ENCODE measurements at places on chromosomes 12 and 14.

- DNase-seq, result no peak
Observed at GRCh38 chr12:85698937-85699336, 137.3 kb downstream of the RASSF9 start.

DNA sequence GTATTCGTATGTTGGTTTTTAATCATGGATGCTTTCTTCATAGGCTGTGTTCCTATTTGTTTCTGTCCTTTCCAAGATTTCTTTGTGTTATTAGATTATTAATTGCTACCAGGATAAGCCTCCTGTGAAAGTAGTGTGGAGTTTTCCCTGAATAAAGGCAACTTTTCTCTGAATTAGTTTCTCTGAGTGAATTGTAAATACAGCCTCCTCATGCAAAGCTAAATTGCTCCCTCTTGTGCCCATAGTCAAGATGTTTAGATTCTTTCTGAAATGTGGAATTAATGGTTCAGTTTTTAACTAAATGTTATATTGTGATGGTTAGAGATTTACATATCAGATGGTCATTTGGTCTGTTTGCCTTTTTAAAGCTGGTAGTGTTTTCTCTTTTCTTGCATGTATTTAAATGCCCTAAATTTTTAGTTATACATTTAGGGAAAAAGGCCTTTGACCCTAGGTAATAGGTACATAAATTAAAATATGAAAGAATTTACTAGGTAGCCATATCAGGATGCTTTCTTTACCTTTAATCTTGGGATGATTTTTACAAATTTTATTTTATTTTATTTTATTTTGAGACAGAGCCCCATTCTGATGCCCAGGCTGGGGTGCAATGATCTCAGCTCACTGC, 8.9 kb downstream of the APAF1 start:
- no peak for DNase-seq

GRCh38 chr14:51430633-51431032, 190.6 kb downstream of the TMX1 start:
- DNase-seq, result no peak

GRCh38 chr12:93008044-93008778, 79.1 kb upstream of the EEA1 start:
- no peak for DNase-seq

DNA sequence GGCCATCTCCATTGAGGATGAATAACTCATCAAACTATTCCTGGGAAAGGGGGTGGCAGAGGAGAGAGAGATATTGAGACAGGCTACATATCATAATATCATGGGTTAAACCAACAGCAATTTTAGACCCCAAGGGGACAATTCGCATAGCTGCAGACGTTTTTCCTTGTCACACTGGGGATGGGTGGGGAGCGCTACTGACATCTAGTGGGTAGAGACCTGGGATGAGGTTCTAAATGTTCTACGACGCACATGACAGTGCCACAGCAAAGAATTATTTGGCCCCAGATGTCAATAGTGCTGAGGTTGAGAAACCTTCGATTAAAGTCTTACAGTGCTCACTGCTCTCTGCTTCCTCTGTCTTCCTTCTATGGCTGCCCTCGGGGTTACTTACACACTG, 425.6 kb downstream of the NRXN3 start:
- no peak for DNase-seq

- no peak for DNase-seq
Observed at GRCh38 chr12:23535441-23535840, 414.0 kb downstream of the SOX5 start.
